Left ventricle myocardium inferior (tissue), 1 donor: ENCODE measurements at places on chromosomes 13 and 19. TPM values are rescaled to one million over a fixed set of nuclear protein-coding genes. Genes with fewer than 3 reads are reported as not detected.

The EPSTI1 gene
- total RNA-seq: 2.6 TPM

The PDE4A gene
- 20.0 TPM for total RNA-seq

The SMIM17 gene
- total RNA-seq: not detected

The KLK3 gene
- not detected for total RNA-seq

The IFNL1 gene
- not detected for total RNA-seq

The ZNF582 gene
- total RNA-seq: 4.4 TPM

The SEMA6B gene
- 7.2 TPM for total RNA-seq

The TYROBP gene
- 26.2 TPM for total RNA-seq

The GPR108 gene
- total RNA-seq: 22.4 TPM

The ZSCAN1 gene
- not detected for total RNA-seq

The NLRP7 gene
- not detected for total RNA-seq

The PABPC3 gene
- total RNA-seq: 0.05 TPM

The TNFSF13B gene
- 1.7 TPM for total RNA-seq

DNA sequence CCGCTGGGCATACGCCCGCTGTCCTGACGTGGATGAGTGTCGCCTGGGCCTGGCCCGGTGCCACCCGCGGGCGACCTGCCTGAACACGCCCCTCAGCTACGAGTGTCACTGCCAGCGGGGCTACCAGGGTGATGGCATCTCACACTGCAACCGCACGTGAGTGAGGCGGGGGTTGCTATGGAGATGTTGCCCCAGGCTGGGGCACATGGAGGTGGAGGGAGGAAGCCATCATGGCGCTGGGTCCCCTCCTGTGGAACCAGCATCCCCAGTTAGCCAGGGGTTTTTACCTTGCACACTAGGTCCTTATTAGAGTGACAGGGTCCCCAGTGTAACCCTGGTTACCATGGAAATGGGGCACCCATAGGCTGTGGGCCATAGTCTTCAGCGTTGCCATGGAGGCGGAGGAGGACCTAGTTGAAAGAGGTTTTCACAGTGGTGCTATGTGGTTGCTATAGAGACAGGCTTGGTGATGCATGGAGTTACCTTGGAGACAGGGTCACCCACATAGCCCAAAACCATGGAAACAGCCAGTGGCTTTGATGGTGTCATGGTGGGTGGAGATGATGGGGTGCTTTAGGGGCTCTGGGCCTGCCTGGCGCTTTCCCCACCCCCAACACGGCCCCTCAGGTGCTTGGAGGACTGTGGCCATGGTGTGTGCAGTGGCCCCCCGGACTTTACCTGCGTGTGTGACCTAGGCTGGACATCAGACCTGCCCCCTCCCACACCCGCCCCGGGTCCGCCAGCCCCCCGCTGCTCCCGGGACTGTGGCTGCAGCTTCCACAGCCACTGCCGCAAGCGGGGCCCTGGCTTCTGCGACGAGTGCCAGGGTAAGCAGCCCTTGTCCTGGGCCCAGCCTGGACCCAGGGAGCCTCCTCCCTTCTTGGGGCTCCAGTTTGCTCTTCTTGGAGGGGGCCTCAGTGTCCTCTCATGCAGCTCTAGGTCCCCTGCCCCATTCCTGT is 27.1 kb downstream of the MEGF8 start:
- peaks cover 96% of the 10 kb centered on the region for H3K36me3 ChIP-seq
- DNase-seq: no peak
- H3K27me3 ChIP-seq: no peaks in the 10 kb centered on the region
- H3K27ac ChIP-seq: no peak overlapping the region
- H3K4me1 ChIP-seq: no peaks in the 10 kb centered on the region
- H3K4me3 ChIP-seq: no peak overlapping the region

DNA sequence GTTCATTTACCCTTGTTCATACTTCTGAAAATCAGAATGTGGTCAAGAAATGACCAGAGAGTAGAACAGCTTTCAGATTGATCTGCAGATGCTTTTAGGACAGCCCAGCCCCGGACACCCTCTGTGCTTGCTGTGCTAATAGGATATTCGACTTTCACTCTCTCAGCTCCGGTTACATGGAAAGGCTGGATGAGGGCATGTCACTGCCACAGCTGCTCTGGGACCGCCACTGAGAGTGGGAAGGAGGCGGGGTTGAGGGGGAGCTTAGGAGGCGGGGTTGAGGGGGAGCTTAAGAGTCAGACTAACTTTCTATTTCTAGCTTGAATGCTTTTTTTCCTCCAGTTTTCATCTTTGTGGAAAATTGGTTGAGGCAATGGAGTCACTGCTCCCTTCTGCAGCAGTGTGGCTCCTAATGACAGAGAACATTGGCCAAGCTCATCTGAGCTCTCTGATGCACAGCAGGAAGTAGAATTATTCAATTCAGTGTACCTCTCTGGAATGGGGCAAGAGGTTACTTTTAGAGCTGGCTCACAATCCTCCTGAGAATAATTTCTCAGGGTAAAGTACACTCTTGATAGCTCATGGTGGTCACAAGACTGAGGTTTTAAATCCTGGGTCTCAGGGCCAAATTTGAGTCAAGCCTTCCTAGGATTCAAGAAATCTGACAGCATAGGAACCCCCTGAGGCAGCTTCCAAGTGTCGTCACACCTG is 74.6 kb upstream of the NPAS1 start:
- DNase-seq: peak; percentile 77
- H3K4me1 ChIP-seq: peaks cover 64% of the 10 kb centered on the region
- peak overlapping the region; percentile 85 for H3K27ac ChIP-seq
- no peaks in the 10 kb centered on the region for H3K36me3 ChIP-seq
- H3K4me3 ChIP-seq: peak overlapping the region; percentile 42

DNA sequence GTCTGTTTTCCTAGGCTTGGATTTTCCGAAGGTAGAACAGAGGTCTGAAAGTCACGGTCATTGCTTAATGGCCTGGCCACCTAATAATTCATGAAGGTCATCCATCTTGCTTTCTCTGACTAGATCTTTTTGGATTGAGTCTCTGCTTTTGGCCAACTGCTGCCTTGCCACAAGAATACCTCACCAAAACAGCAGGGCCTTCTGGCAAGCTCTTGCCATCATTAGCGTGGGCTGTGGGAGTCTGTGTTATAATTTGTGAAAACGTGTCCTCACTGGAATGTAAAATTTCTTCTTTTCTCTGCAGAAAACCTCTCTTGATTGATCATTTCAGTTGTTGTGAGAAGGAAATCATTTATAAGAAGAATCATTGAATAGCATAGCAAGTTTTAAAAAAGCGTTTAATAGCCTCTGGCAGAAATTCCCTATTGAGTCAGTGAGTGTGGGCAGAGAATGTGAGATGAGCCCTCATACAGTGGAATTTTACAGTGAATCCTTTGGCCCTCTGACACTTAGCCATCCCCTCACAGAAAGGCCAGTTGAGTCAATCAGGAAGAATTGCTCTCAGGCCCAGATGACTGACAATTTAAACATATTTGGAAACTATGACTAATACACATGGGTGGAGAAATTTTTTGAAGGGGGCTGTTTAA is 43.2 kb upstream of the ERICH6B start:
- H3K27ac ChIP-seq: no peak overlapping the region
- no peak overlapping the region for H3K4me3 ChIP-seq
- no peaks in the 10 kb centered on the region for H3K4me1 ChIP-seq
- DNase-seq: no peak
- H3K27me3 ChIP-seq: no peaks in the 10 kb centered on the region

DNA sequence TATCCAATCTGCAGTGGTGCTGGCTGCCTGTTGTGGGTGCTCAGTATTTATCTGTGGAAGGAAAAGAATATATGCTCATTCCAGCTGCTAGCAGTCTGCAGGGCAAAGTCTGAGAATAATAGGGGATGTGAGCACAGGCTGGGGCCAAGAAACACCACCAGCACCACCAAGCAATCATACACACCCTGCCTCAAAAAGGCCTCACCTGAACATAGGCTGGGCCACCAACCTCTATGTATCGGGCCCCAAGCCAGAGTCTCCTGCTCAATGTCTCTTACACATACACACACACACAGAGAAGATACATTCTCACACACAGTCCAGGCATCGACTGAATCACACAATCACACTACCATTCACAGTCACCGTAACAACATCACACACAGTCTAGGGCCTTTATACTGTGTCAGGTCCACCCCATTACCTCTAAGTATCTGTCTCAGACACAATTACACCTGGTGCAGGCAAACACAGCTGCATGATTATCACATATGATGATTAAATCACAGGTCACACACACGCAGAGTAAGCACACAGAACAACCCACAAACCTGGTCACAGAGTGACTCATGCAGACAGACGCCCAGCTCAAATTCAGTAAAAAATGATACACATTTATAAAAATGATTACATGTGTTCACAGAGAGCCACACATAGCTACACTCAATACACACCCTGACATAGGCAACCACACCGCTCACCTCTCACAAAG is 1.3 kb upstream of the ZSCAN22 start:
- H3K36me3 ChIP-seq: peaks cover 9% of the 10 kb centered on the region
- DNase-seq: no peak
- H3K27me3 ChIP-seq: no peaks in the 10 kb centered on the region
- no peak overlapping the region for H3K27ac ChIP-seq

DNA sequence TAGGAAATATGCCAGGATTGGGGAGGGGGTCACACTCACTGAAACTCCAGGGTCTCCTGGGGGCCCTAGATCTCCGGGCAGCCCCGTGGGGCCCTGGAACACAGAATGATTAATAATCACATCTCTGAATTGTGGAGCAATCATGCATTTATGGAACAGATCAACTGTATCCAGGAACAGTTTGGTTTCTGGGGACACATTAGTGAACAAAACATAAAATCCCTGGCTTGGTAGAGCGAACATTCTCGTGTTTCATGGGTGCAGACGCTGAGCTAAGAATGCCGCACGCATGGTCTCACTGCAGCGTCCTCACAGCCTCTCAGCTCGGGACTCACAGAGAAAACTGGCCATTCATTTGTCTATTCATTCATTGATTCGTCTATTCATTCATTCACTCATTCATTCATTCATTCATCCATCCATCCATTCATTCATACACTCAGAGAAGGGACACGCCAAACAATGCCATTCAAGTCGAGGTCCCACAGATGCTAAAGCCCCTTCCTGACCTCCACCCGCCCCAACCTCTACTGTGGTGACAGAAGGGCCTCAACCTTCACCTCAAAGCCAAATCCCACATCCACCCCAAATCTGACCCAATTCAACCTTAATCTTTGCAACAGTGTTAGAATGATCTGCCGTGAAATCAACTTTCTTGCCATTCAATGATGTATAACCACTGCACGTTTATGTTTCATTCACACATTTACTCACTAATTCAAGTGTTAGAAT is 35.0 kb upstream of the OLFM2 start:
- DNase-seq: no peak
- H3K4me1 ChIP-seq: no peaks in the 10 kb centered on the region
- H3K4me3 ChIP-seq: no peak overlapping the region
- H3K36me3 ChIP-seq: peaks cover 18% of the 10 kb centered on the region
- H3K27ac ChIP-seq: no peak overlapping the region
- peaks cover 45% of the 10 kb centered on the region for H3K27me3 ChIP-seq

GRCh38 chr13:27007166-27007565 is 164.4 kb downstream of the USP12 start:
- peak overlapping the region; percentile 63 for H3K4me3 ChIP-seq
- DNase-seq: no peak
- no peaks in the 10 kb centered on the region for H3K36me3 ChIP-seq
- H3K27me3 ChIP-seq: peaks cover 22% of the 10 kb centered on the region

- peak overlapping the region; percentile 51 for H3K4me3 ChIP-seq
- peaks cover 39% of the 10 kb centered on the region for H3K4me1 ChIP-seq
- H3K27ac ChIP-seq: peak overlapping the region; percentile 81
- no peak for DNase-seq
Measured at GRCh38 chr13:48493066-48493765, 39.7 kb downstream of the RCBTB2 start.

GRCh38 chr19:1259206-1259875 is 9.8 kb upstream of the CIRBP start:
- peak overlapping the region; percentile 75 for H3K4me3 ChIP-seq
- DNase-seq: peak; percentile 85

- H3K4me3 ChIP-seq: no peak overlapping the region
- no peak overlapping the region for H3K27ac ChIP-seq
- no peaks in the 10 kb centered on the region for H3K4me1 ChIP-seq
- H3K27me3 ChIP-seq: no peaks in the 10 kb centered on the region
- H3K36me3 ChIP-seq: no peaks in the 10 kb centered on the region
Measured at GRCh38 chr13:48185018-48185417, 48.0 kb upstream of the ITM2B start.

DNA sequence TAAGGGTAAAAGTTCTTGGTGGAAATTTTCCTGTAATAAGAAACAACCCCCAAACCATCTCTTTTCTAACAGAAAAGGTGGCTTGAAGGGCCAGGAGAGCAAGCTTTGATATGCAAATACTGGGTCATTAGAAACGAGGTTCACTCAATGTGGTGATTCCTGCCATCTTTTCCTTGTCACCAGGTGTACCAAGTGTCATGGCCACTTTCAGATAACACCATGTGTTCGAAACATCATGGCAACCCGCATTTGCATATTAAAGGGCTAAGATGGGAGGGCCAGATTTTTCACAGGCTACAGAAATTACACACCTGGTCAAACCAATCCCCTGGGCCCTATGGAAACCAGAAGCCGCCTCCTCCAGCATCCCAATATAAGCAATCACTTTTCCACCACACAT is 15.3 kb downstream of the LGALS16 start:
- H3K27ac ChIP-seq: no peak overlapping the region
- DNase-seq: no peak
- no peak overlapping the region for H3K4me3 ChIP-seq
- peaks cover 35% of the 10 kb centered on the region for H3K27me3 ChIP-seq
- H3K4me1 ChIP-seq: no peaks in the 10 kb centered on the region

- H3K4me3 ChIP-seq: no peak overlapping the region
- H3K27ac ChIP-seq: no peak overlapping the region
- H3K27me3 ChIP-seq: no peaks in the 10 kb centered on the region
Measured at GRCh38 chr19:2887391-2887914, 13.3 kb upstream of the ZNF57 start.

DNA sequence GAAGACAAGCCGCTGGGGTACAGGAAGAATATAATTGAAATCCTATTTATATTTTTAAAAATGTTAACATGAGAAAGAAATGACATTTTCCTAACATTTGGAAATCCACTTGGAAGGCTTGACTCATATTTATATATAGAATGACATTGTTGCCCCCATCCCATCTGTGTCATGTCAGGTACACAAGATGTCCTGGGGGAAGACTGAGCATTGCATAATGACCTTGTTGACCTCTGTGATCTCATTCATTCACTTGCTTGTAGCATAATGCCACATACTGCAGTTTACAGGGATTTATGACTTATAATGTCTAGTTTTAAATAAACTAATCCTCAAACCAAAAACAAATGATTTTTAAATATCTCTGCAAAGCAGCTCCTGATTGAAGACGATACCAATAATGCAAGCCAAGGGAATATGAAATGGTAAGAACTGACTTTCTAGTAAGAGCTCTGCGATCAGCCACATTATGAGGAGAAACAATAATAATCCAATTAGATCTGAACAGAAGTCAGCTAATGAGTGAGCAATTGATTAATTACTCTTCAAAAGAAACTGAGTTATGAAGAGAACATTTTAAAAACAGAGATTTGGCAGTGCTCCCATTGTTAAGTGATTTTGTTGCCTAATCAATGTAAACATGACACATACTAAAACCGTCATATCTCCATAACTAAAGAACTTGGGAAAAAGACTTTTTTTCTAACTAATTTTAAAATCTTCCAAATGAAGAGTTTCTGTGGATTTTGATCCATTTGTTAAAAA is 21.2 kb upstream of the VWA8 start:
- H3K4me3 ChIP-seq: no peak overlapping the region
- H3K27ac ChIP-seq: no peak overlapping the region
- H3K36me3 ChIP-seq: no peaks in the 10 kb centered on the region

- H3K27ac ChIP-seq: no peak overlapping the region
- no peak overlapping the region for H3K4me3 ChIP-seq
- peaks cover 20% of the 10 kb centered on the region for H3K27me3 ChIP-seq
- no peaks in the 10 kb centered on the region for H3K36me3 ChIP-seq
Measured at GRCh38 chr19:14346279-14346678, 35.0 kb upstream of the ADGRE5 start.
